ENCODE measurements at places on chromosomes 11 and 22. TPM values are rescaled to one million over a fixed set of nuclear protein-coding genes. Genes with fewer than 3 reads are reported as not detected.

GRCh38 chr11:119737366-119738058 lies 8.5 kb upstream of the NECTIN1 start:
- DNase-seq, result no peak

DNA sequence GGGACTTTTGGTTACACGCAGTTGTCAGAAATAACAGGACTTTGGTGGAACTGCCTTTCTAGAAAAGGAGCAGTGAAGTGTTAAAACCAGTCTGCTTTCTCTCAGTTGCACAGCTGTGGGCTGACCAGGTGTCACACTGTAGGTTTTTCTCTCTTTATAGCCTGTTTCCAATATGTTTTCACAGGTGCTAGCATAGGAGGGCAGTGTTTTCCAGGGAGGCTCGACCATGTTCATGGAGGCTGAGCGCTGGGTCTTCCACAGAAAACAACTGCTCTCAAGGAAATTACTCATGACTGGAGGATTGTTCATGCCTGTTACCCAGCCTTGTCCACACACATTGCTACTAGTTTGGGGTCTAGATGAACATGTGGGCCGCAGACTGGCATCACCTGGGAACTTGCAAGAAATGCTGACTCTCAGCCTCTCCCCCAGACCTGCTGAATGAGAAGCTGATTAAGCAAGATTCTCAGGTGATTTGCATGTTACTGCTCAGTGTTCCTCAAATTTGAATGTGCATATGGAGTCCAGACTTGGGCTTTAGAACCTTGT lies 157.7 kb downstream of the MAML2 start:
- no peak for DNase-seq

The PIWIL4 gene
- polyA plus RNA-seq, result 3.3 TPM

GRCh38 chr11:61146416-61146815 lies 14.8 kb downstream of the VPS37C start:
- DNase-seq, result no peak

DNA sequence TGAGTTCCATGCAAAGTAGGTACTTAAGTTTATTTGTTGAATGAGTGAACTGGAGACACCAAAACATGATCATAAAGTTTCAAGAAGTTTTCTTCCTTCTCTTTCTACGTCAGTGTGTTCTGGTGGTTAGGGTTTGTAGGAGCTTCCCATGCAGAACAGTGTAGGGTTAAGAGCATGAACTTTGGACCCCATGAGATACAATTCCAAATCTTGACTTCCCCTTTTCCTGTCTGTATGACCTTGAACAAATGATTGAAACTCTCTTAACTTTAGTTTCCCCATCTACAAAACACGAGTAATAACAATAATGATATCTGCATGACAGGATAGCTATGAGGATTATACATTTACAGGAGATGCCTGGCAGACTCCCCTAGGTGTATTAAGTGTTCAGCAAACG lies 41.0 kb upstream of the TENM4 start:
- no peak for DNase-seq

The TCIRG1 gene
- 108 TPM for polyA plus RNA-seq

DNA sequence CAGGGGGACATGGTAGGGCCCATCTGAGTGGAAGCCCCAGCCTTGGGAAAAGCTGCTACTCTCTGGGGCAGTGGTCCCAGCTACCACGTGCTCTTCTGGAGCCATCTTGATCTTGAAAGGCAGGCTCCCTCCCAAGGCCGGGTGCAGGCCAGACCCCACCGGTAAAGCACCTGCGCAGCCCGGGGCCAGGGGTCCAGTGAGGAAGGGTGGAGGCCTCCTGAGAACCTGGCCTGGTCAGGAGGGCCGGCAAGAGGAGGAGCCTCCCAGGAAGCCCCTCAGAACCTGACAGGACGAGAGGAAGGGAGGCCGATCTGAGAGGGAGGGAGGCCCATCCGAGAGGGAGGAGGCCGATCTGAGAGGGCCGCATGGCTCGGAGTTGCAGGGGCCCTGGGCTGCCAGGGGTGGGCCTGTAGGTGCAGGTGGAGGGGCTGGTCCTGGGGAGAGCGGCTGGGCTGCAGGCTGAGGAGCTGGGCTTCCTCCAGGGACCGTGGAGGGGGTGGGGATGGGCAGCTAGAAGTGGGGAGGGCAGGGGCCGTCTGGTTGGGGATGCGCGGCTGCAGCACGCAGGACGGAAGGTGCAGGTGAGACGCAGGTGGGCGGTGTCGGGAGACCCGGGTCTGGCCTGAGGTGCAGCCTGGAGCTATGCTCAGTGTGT lies 529 bp downstream of the GRAMD4 start:
- DNase-seq, result no peak

- DNase-seq, result no peak
Measured at GRCh38 chr11:129969920-129970319, 32.7 kb downstream of the PRDM10 start.

GRCh38 chr22:23833911-23834317 lies 4.9 kb downstream of the DERL3 start:
- no peak for DNase-seq

DNA sequence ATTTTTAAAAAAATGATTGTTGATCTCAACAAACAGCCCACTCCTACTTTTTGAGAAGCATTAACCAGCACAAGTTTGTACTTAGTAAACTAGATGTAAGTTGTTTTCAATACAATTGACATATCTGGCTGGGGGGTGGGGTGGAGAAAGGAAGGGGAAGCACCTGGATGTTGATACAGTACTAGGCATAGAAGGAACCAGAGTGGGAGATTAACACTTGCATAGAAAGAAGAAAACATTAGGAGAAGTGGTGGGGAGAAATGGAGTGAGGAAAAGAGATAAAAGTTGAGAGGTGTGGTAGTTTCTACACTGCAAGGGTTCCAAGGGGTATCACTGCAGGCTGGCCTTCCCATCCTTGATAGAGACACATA lies 10.6 kb upstream of the GAB2 start:
- DNase-seq, result no peak

DNA sequence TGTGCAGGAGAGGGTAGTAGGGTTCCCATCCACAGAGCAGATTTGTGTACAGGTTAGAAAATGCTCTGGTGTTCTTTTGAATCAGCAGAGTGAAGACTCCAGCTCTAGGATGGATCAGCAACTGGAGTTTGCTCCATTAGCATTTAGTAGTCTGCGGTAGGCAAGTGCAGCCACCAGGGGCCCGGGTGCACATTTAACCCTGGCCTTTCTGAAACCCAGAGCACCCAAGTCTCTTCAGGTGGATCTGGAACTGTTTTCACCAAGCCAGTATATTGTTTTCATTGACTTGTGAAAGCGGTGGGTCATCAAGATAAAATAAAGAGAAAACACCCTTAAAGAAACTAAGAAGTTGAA lies 100.8 kb upstream of the CLPB start:
- no peak for DNase-seq

DNA sequence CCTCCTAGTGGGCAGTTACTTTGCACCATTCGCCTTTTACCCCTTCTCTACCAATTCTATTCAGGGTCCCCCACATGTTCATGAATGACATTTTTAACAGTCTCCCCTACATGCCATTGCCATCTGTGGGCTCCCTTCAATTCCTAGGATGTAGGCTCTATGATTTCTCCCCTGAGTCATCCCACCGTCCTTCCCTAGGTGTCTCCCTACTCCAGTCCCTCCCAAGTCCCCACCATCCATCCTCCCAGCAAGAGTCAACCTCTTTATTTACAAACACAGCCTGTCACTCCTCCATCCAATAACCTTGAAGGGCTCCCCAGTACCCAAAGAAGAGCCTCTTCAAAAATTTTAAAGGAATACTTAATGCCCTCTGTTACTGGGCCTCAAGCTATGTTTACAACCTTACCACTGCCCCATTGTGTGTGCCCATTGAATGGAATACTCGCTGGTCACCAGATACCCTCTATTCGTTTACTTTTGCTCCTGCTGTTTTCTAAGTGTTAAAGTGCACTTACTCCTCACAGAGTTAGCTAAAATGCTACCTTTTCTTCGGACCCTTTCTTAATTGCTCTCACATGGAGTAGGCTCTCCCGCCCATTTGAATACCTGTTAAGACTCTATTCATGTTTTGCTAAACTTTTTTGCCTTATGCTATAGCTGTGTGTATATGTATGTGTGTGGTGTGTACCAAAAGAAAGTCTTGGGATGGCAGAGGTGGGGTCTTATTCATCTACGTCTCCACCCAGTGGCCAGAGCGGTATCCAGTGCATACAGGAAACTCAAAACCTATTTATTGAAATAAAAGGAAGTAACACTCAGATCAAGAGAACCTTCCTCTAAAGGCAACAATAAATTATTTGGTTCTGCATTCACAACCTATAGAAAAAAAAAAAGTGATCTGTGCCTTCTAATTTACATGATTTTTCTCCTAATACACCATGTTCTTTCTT lies 235.8 kb upstream of the CCDC90B start:
- DNase-seq, result no peak

DNA sequence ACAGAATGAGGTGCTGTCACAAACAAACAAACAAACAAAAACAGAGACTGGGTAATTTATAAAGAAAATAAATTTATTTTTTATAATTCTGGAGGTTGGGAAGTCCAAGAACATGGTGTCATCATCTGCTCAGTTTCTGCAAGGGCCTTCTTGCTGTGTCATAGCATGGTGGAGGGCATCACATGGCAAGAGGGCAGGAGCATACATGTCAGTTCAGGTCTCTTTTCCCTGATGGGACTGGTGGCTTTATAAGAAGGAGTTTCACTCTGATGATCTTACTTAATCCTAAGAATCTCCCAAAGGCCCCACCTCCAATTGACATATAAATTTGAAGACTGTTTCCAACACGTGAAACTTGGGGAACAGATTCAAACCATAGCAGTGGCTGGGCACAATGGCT lies 135.7 kb downstream of the NECTIN1 start:
- no peak for DNase-seq

DNA sequence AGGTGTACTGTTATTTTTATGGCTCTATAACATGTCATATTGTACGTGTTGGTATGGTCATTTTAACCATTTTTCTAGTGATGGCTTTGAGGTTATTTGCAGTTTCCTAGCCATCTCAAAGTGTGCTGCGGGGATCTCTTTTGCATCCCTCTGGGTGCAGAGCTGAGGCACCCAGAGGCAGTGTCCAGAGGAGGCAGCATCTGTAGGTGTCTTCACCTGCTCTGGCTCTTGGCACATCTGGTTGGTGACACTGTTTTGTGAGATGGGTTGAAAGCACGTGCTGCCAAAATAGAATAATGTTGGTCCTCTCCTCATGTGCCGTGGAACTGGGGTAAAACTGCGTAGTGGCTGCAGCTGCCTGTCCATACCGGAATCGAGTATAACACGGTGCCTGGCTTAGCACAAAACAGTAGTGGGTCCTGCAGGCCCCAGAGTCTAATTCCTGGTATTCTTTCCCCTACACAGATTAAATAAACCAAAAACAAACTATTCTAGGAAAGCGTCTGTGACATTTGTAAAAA lies 12.9 kb downstream of the NEAT1 start:
- no peak for DNase-seq

DNA sequence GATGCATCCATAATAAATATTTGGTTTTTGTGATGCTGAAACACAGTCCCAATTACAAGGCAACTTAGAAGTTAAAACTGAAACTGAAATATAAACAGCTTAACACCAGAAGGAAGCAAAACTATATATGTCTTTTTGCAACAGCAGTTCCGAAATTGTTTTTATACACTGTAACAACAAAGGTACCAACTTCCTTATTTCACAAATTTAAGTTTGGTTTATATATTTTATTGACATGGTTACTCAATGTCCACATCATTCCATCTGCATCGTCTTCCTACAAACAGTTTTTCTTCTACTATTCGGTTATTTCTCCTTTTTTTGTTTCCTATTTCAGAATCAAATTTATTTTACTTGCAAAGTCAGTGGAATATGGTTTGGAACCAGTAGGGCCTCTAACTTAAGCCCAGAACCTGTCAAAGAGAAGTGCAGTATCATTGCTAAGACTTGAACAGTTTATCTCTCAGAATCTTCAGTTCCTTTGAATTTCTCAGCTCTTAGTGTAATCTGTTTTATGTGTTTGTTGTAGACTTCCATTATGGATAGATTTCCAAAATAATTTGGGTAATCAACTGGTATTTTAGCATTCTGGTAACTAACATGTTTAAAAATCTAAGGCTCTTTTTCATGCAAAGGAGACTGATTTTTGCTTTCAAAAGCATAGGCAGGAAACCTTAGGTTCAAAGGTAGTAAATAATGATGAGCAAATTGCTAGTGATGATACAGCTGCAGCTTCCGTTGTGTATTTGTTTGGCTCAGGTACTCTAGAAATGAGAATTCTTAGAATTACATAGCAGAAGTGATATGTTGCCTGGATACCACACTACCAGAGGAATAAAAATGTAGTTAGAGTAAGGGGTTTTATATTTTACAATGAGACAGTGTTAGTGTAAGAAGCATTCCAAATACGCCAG lies 8.2 kb upstream of the HSPA8 start:
- no peak for DNase-seq

The NLRP14 gene
- 0.01 TPM for polyA plus RNA-seq

The PGR gene
- 1.7 TPM for polyA plus RNA-seq

The APOL6 gene
- polyA plus RNA-seq, result 7.0 TPM

The FGF19 gene
- polyA plus RNA-seq, result not detected

DNA sequence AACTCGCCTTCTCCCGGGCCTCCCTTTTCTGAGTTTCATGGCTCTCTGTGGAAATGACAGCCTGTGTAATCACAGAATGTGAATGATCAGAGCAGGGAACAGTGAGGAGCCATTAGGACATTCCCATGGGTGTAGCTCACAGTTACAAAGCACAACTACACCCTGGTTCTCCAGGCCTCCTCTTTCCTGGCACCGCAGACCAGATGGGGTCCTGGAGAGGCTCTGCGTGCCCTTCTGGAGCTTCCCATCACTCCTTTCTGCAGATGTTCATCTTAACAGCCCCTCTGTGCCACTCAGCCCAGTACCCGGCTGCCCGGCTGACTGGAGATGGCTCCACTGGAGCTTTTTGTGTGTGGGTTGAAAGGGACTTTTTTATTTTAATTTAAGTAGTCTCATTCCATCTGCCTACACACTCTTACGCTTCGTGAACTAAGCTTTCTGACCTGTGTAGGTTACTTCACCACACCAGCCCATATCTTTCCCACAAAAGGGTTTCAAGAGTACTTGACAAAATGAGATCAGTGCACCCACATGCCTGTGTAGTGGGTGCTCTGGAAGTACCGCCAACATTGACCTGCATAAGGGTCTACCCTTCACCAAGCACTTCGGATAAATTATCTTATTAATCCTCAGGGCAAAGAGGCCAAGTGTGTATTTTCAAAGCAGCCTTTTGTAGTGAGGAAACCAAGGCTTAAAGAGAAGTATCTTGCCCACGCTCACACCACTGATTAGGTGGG lies 29.8 kb downstream of the SREBF2 start:
- DNase-seq, result no peak

The LZTR1 gene
- polyA plus RNA-seq, result 48.1 TPM
